ENCODE measurements at places on chromosomes 5 and 9. TPM values are rescaled to one million over a fixed set of nuclear protein-coding genes. Genes with fewer than 3 reads are reported as not detected.

SOX30 gene
- not detected for total RNA-seq

PTPRD gene
- 4.4 TPM for total RNA-seq

PIP5K1B gene
- not detected for total RNA-seq

LMX1B gene
- total RNA-seq, result 0.18 TPM

NUTM2F gene
- not detected for total RNA-seq

ACOT12 gene
- not detected for total RNA-seq

GRXCR2 gene
- total RNA-seq, result not detected
